Dorsolateral prefrontal cortex (tissue), 122 donors: ENCODE measurements at places on chromosomes 13 and 19.
A peak's percentile ranks its signal among the peaks of the same experiment; 100 is the strongest.

GRCh38 chr19:3006075-3006767 is 22.9 kb downstream of the TLE2 start:
- no peak for DNase-seq

GRCh38 chr13:106418556-106418955 is 116.9 kb downstream of the EFNB2 start:
- DNase-seq: no peak

DNA sequence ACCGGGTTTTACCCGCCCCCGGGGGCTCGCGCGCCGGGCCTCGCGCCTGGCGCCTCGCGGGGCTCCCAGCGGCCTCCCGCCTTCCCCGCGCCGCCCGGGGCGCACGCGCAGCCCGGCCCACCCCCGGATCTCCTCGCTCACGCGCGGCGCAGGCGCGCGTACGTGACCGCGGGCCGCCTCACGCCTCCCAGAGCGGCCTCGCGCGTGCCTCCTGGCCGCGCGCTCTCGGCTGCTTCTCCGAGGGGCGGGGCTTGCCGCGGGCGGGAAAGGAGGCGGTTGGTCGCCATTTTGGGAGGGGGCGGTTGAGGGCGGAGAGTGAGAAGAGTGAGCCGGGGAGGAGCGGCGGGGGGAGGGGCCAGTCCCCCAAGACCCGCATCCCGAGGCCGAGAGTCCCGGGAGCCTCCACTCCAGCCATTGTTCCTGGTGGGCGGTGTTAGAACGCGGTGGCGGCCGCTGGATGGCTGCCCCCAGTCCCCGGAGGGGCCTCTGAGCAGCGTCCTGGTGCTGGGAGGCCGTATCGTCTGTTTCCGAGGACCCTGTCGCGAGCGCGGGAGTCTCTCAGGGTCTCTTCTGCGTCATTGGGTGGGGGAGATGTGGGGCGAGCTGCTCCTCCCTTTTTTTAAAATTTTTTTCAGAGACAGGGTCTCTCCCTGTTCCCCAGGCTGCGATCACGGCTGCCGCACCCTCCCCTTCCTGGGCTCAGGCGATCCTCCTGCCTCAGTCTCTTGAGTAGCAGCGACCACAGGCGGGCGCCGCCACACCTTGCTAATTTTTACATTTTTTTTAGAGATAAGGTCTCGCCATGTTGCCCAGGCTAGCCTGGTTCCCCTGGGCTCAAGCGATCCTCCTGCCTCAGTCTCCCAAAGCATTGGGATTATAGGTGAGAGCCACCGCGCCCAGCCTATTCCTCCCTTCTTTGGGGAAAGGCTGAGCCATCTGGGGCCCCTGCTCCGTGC is at the start of gene ZNF541:
TSS of gene ZNF541 (minus strand) at position 78 of the 956 bp plus-strand sequence. CDS start 17,292 bp downstream, outside the sequence.
- peak; percentile 84 for DNase-seq

DNA sequence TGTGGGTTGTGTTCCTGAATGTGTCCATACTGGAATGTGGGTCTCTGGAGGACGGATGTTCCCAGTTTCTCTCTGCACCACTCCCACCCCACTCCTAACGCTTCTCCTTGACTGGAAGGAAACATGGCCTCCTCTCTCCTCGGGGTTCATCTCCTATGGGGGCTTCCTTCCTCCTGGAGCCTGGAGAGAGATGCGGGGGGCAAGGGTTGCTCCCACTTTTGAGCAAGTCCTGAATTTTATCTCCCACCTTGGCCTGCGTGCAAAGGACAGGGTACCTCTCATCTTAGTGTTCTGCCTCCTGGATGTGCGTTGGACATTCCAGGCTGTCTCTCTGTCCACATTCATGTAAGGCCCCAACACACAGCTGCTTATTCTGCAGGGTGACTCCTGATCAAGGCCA is 52.5 kb upstream of the UQCRFS1 start:
- DNase-seq: no peak

DNA sequence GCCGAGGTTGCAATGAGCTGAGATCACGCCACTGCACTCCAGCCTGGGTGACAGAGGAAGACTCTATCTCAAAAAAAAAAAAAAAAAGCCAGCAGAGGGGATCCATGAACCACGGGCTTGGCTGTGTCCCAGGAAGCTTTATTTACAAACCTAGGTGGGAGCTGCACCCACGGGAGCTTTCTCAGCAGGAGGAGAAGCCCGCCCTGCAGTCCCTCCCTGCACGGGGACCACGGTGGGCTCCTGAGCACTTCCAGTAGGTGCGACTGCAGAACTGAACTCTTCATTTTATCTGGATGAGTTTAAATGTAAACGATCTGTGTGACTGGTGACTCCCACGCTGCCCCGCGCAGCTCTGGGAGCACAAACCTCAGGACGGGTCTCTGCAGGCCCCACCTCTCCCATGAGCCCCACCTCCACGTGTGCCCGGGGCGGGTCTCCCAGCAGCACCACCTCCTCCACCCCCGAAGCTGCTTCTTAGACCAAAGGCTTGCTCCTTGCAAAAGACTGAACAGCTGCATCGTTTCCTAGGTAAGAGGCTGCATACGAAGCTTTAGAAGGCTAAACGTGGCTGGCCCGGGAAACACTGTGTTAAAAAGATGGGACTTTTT is 66.4 kb downstream of the SPACA7 start:
- DNase-seq: no peak

GRCh38 chr19:57978586-57979289 is 4.4 kb upstream of the C19orf18 start:
- DNase-seq: no peak

DNA sequence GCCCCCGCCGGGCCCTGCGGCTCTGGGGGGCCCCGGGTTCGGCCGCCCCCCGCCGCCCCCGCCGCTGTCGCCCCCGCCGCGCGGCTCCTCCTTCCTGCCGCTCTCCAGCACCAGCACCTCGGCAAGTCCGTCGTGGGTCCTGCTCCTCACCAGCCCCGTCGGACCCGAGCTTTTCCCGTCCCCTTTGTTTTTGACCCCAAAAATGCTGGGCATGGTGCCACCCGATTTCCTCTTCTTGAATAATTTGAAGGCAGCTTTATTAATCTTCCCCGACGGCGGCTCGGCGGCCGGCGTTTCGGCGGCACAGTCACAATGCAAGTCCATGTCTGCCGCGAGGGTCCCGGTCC is 945 bp downstream of the AMER2 start:
- no peak for DNase-seq

DNA sequence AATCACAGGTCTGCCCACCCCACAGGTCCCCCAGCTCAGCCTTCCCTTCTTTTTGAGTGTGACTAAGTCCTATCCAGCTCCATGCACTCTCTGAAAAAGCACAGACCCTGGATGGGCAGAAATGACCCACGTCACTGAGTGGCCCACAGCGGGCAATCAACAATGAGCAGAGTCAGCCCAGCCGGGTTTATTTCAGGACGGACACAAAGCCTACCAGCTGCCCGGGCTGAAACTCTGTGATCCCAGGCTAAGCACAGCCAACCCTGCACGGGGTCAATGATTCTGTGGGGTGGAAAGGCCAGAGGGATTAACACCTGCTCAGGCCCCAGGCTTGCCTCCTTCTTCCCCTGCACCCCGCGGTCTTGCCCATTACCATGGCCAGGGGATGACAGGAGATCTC is 8.4 kb downstream of the NAPA start:
- DNase-seq: peak; percentile 24

GRCh38 chr19:870963-871401 is 11.5 kb downstream of the CFD start:
- no peak for DNase-seq

- no peak for DNase-seq
Observed at GRCh38 chr19:35545855-35546381, 492 bp downstream of the TMEM147 start.

DNA sequence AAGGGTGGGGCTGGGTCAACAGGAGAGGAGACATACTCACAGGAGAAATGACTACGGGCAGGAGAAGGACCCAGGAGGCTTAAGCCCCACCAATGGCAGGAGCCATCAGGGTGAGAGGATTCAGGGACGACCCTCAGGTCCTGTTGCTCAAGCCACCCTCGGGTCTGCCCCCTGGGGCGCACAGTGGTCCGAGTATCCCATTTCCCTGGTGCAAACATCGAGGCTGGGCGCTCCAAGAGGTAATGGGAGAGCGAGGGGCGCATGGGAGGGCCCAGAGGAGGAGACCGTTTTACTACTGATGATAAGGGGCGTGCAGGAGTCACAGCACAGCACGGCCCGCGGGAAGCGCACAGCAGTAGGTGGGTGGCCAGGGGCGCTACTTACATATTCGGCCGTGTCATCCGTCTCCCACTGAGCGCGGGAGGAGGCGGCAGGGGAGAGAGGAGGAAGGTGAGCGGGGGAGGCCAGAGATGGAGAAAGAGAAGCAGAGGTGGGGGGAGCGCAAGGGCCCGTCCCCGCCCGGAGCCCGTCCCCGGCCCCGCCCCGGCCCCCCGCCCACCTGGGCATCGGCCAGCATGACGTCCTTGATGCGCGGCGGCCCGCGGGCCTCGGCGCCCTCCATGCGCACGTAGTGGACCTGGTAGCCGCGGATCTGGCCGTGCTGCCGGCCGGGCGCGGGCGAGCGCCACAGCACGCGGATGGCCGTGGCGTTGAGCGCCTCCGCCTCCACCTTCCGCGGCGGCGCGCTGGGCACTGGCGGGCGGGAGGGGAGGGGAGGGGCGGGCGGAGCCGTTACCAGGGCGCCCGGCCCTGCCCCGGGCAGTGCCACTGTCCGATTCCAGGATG is 111.5 kb downstream of the PTPRS start:
- no peak for DNase-seq

GRCh38 chr13:58946274-58946673 is 1217.5 kb downstream of the DIAPH3 start:
- no peak for DNase-seq

DNA sequence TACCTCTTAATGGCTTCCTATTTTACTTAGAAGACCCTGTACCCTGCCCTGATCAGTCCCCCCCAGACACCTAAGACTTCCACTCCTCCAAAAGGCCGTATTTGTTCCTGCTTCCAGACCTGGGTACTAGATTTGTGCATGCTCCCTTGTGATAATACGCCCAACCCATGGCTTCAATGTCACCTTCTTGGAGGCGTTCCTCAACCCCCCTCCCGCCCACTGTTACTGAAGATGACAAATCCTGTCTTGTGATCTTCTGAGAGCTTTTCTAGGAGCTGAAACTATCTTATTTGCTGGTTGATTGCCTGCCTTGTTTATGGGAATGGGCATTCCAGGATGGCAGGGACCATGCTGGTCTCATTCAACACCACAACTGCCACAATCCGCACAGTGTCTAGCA is 9.4 kb downstream of the SLC25A23 start:
- DNase-seq: no peak

- DNase-seq: no peak
Observed at GRCh38 chr19:1263188-1263587, 5.9 kb upstream of the CIRBP start.

DNA sequence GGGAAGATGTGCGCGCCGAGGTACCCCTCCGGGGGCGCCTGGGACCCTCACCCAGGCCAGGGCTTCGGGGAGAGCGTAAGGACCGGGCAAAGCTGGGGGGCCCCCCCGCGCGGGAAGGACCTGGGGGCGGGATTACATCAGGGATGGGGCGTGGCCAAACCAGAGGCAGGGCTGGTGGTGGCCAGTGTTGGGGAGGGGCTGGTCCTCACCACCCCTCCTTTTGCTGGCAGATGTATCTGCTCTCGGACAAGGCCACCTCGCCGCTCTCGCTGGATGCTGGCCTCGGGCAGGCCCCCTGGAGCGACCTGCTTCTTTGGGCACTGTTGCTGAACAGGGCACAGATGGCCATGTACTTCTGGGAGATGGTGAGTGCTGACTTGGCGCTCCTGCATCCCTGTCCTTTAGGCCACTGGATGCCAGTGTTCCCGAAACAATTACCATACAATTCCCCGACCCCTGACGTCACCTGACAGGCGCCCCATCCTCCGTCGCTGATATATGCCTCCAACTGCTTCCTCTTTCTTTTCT is 25.3 kb downstream of the TRPM4 start:
- no peak for DNase-seq

GRCh38 chr19:44582581-44583265 is 30.6 kb upstream of the IGSF23 start:
- no peak for DNase-seq

DNA sequence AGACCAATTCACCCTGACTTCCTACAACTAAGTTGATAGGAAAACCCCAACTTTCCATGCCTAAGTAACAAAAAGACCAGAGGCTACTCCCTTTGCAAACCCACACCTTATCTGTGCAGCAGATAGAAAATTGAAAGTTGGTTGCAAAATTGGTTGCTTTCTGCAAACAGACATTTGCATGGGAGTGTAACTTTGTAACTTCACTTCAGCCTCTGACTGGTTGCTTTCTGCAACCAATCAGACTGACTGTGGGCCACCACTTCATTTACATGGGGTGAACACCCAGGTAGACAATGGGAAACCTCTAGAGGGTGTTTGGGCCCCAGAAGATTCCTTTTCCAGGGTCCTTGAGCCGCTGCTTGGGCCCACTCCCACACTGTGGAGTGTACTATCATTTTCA is 9.8 kb downstream of the TEX30 start:
- DNase-seq: no peak

GRCh38 chr13:98984118-98984517 is 6.3 kb upstream of the DOCK9 start:
- no peak for DNase-seq

DNA sequence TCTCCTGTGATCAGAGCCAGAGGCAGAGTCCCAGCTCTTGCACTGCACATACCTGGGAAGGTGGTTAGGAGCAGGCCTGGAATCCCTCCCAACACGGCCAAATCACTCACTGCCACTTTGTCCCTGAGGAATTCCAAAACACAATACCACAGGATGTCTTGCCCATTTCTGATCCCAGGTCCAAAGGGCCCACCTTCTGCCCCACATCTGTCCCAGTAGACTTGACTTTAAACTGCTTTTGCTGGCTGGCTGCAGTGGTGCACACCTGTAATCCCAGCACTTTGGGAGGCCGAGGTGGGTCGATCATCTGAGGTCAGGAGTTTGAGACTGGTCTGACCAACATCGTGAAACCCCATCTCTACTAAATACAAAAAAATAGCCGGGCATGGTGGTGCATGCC is 18.9 kb downstream of the ZNF536 start:
- no peak for DNase-seq

- DNase-seq: no peak
Observed at GRCh38 chr19:55644842-55645511, 1.5 kb downstream of the ZNF581 start.

DNA sequence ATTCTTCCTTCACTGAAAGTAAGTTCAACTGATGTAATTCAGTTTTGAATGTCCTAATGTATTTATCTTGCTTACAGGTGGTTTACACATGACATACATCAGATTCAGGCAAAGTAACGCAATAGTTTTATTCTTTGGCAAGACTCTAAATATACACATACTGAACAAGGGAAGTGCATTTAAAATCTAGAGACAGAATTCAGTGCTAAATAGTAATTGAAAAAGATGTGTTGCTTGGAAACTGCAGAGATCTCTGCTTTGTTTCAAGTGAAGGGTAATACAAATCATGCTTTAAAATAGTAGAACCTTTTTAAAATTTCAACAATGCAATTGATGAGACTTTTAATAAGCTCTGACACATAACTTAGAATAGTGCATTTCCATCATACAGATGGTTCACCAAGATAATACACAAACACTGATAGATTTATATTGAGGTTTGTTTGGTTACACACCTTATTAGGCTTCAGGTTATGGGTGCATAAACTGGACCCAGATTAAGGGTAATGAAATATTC is 581.0 kb upstream of the MIR17HG start:
- DNase-seq: no peak
